ENCODE measurements at places on chromosomes 5 and 9.

DNA sequence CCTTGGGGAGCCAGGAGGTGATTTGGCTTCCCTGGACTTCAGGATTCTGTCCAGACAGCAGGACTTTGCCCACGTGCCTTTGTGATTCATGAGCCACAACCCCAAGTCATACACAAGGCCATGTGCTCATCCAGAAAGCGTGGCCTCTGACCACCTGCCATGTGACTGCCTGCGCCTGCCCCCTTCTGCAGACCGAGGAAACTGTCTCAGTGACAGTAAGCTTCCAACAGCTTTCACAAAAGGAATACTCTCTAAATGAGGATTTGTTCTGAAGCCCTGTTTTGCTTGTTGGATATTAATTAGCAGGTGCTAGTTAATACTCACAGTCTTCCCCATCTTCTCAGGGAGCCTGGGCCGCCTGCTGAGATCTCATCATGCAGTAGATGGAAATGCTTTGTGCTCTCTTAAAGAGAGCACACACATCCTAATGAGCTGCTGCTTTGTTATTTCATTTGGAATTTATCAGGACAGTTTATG, 36.9 kb upstream of the ANGPTL2 start:
- DNase-seq = no peak

DNA sequence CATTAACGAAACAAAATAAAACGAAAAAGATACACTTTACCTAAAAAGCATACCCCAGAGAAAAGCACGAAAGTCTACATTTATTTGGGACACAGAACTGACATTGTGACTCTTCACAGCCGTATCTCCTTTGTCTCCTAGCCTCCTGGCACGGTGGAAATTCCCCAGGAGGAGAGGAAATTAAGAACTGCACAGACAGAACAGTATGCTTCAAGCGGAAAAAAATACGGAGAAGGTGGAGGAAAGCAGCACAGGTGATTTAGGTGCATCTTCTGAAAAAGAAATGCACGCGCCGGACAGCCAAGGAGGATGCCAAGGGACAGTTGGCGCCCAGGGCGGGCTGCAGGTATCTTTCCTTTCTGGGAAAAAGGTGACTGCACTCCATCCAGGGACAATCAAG, 32.0 kb downstream of the DDX31 start:
- DNase-seq = no peak

GRCh38 chr5:118956727-118957126, 31.6 kb downstream of the DTWD2 start:
- DNase-seq = no peak

DNA sequence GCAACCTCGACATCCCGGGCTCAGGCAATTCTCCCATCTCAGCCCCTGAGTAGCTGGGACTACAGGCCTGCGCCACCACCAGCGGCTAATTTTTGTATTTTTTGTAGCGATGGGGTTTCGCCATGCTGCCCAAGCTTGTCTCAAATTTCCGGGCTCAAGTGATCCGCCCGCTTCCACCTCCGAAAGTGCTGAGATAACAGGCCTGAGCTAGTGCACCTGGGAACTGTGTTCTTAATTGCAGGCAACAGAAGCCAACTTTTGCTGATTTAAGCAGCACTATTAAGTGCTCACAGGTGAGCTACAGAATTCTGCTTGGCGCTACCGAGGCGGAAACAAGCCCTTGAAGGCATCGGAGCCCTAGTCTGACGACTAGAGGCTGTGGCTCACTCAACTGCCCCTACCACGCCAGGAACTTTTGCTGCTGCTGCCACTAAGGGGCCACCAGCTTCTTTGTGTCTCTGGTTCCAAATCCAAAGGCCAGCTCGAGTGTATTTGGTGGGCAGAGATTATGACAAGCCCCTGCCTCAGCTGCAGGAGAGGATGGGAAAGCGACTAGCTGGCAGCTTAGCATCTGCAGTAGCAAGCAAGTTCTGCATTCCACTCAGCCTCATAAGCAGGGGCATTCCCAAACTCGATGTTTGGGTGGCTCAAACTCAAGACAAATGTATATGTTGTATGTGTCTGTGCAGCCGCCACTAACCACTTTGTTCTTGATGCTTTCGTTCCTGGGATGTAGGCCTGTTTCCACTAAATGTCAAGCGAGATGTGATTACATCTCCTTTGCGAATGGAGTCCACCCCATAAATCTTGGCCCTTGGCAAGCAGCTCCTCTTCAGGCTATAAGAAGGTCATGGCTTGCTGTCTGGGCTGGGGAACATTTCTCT, 10.6 kb upstream of the HMCN2 start:
- DNase-seq = peak; percentile 6

DNA sequence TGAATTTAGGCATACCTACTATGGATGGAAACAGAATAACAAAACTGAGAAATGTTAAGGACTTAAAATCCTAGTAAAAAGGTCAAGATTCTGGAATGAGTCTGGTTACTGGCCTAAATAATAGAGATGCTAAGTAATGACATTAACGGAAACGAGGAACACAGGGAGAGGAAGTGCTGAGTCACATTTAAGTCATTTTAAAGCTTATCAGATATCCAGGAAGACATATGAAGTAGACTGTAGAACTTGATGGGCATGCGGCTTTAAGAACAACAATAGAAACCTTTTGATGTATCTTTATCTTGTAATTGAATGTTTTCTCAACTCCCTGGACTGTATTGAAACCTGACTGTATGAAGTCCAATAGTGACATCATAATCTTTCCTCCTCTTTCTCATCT, 1251.4 kb upstream of the CDH6 start:
- DNase-seq = no peak

- DNase-seq = no peak
Observed at GRCh38 chr5:160385496-160385895, 14.4 kb downstream of the FAM200C start.

GRCh38 chr5:82817897-82818676, 259.1 kb downstream of the TMEM167A start:
- no peak for DNase-seq

DNA sequence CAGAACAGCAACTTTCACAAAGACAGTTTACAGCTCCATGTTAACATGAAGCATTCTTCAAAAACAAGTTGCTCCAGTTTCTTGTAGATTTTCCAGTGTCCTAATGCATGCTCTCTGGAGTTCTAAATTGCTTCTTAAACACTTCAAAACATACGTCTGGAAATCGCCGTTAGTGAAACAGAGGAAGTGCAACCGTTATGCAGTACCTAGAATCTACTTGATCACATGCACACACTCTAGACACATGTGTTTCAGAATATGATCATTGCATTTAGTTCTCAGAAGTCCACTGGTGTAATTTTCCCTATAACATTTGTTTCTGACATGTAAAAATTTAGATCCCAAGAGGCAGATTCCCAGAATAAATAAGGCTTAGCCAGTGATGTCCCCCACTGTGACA, 41.1 kb upstream of the RUFY1 start:
- DNase-seq = no peak

GRCh38 chr9:72996114-72996513, 43.3 kb upstream of the ALDH1A1 start:
- no peak for DNase-seq

GRCh38 chr9:95478335-95478734, 38.4 kb downstream of the PTCH1 start:
- no peak for DNase-seq

- DNase-seq = no peak
Observed at GRCh38 chr5:120479066-120479465, 15.0 kb downstream of the PRR16 start.

DNA sequence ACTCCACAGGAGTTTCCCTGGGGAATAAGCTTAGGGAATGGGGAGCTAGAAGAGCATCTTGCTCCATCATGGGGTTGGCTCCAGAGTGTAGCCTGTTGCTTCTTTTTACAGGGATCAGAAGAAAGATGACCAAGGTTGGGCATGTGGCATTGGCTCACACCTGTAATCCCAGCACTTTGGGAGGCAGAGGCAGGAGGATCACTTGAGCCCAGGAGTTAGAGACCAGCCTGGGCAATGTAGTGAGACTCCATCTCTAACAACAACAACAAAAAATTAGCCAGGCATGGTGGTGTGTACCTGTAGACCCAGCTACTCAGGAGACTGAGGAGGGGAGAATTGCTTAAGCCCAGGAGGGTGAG, 18.4 kb downstream of the NUDT2 start:
- no peak for DNase-seq

DNA sequence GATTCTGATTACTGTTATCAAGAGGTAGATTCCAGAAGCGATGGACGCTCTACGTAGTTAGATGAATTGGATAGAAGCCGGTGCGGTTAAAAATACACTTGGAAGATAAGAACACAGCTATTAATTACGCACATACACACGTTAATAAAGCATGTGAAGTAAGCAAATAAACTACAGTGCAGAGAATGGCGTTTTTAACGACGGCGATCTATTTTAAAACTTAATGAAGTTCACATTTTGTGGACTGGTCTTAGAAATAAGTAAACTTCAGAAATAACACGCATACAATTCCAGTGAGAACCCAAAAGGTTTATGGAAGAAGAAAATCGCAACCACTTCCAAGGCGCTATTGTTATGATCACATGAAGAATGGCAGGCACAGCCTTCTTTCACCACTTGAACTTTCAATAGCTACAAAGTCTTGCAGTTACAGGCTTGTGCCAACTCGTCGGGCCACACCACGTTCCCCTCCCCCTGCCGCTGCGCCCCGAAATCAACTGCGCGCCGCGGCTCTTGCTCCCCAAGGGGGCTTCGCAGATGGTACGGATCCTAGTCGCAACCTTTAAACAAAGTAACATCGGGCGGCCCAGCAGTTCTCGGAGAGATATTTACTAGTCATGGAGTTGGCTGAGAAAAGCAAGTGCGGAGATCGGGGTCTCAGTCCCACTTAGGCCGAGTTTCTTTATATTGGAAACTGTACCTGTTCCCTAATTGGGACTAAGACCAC, 866 bp upstream of the SEMA6A start:
- no peak for DNase-seq

DNA sequence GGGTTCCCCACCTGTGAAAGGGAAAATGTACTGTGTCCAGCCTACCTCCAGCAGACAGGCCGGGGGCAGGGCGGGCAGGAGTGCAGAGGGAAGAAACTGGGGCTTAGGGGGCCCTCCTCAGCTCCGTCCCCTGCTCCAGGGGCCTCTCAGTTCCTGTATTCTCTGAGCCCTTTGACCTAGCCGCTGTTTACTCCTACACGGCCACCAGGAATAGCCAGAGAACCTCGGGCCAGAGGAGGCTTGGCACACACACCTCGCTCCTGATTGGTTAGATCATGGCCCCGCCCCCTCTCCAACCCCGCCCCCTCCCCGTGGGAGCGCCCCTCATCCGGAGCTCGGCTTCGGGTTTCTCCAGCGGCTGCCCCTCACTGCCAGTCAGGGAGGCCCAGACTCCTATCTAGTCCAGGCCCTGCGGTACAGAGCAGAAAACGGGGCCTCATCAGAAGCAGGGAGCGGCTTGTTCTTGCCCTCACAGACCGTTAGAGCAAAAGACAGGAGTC, 2.2 kb downstream of the ST6GALNAC6 start:
- DNase-seq = no peak
